Activated T-helper 2 cell treated with anti-CD3 and anti-CD28 coated beads, Interferon-gamma antibody, Interleukin-2, Interleukin-4, amounts not matched to agents 10 μg/mL and 5 μg/mL and 100 μg/mL, durations not matched to agents 14 hours and 24 hours and 36 hours (primary cell): ENCODE measurements at places on chromosomes 6 and 20. TPM values are rescaled to one million over a fixed set of nuclear protein-coding genes. Genes with fewer than 3 reads are reported as not detected.

- no peak overlapping the region for H3K4me3 ChIP-seq
- H3K36me3 ChIP-seq: no peaks in the 10 kb centered on the region
- DNase-seq: no peak
- H3K27me3 ChIP-seq: no peaks in the 10 kb centered on the region
Measured at GRCh38 chr6:161523362-161523761, 249.5 kb upstream of the AGPAT4 start.

DNA sequence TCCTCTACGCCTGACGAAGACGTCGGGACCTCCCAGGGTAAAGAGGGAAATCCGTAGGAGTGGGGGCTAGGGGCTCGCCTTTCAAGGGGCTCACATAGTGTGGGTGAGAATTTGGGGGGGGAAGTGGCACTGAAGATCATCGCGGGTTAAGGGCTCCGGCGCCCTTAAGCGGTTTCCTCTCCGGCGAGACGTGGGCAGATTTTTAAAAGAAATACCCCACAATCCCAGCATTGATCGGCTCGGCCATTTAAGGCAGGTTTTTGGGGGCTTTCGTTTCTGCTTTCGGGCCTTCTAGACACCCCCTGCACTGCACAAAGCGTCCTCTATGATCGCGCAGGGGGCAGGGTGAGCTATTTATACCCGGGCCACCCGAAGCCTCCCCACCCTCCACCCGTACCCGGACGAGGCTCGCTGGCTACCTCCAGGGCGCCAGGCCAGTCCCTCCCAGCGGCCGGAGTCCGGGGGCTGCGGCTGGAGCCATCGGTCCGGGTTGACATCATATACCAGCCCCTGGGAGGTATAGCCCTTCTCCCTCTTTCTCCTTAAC is 1.2 kb downstream of the NKX2-2 start:
- DNase-seq: no peak
- peaks cover 71% of the 10 kb centered on the region for H3K27me3 ChIP-seq
- peaks cover 3% of the 10 kb centered on the region for H3K36me3 ChIP-seq
- no peak overlapping the region for H3K27ac ChIP-seq
- H3K4me1 ChIP-seq: peaks cover 17% of the 10 kb centered on the region

DNA sequence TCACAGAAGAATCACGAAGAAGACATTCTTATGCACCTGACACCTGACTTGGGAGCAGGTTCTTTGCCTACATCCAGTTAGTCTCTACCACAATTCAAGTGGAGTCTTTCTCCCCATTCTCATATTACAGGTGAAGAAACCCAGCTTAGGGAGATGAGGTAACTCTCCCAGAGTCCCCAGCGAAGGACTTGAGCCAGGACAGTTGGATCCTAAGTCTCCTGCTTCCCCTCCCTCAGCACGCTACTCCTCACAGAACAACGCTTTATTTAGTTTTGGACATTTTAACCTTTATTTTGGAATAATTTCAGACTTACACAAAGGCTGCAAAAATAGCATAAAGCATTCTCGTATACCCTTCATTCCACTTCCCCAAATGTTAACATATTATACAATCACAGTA is 824 bp upstream of the CSTL1 start:
- no peak overlapping the region for H3K4me3 ChIP-seq
- H3K36me3 ChIP-seq: no peaks in the 10 kb centered on the region
- H3K27me3 ChIP-seq: peaks cover 7% of the 10 kb centered on the region
- DNase-seq: no peak
- H3K4me1 ChIP-seq: no peaks in the 10 kb centered on the region
- no peak overlapping the region for H3K27ac ChIP-seq

DNA sequence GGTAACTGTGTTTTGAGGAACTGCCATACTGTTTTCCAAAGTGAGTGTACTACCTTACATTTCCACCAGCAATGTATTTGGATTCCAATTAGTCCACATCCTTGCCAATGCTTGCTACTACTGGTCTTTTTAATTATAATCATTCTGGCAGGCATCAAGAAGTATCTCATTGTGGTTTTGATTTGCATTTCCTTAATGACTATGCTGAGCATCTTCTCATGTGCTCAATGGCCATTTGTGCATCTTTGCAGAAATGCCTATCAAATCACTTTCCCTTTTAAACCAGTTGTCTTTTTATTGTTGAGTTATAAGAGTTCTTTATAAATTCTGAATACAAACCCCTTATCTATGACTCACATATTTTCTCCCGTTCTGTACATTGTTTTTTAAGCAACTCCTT is 75.9 kb downstream of the ATG5 start:
- H3K4me1 ChIP-seq: peaks cover 23% of the 10 kb centered on the region
- no peak overlapping the region for H3K4me3 ChIP-seq
- no peaks in the 10 kb centered on the region for H3K27me3 ChIP-seq
- DNase-seq: no peak
- no peak overlapping the region for H3K27ac ChIP-seq
- H3K36me3 ChIP-seq: peaks cover 33% of the 10 kb centered on the region

DNA sequence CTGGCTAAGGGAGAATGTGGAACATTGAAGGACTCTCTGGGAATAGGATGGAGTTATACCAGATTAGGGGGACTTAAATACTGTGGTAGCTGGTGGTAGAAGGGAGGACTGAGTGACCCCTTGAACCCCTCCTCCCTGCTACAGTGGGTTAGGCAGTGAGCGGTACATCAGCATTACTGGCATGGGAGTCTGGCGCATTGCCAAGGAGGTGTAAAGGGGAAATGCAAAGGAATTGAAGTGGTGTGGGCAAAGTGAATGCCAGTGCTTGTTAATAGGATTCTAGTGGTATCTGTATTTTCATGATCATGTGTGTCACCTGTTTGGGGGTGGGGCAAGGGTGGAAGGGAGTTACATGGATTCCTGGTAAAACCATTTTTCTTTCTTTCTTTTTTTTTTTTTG is 60.1 kb downstream of the GFRA4 start:
- H3K4me1 ChIP-seq: peaks cover 6% of the 10 kb centered on the region
- DNase-seq: no peak

- no peak overlapping the region for H3K4me3 ChIP-seq
- peaks cover 10% of the 10 kb centered on the region for H3K36me3 ChIP-seq
- no peak for DNase-seq
- H3K27ac ChIP-seq: no peak overlapping the region
- no peaks in the 10 kb centered on the region for H3K27me3 ChIP-seq
Measured at GRCh38 chr6:87334683-87335082, 5.6 kb upstream of the GJB7 start.

DNA sequence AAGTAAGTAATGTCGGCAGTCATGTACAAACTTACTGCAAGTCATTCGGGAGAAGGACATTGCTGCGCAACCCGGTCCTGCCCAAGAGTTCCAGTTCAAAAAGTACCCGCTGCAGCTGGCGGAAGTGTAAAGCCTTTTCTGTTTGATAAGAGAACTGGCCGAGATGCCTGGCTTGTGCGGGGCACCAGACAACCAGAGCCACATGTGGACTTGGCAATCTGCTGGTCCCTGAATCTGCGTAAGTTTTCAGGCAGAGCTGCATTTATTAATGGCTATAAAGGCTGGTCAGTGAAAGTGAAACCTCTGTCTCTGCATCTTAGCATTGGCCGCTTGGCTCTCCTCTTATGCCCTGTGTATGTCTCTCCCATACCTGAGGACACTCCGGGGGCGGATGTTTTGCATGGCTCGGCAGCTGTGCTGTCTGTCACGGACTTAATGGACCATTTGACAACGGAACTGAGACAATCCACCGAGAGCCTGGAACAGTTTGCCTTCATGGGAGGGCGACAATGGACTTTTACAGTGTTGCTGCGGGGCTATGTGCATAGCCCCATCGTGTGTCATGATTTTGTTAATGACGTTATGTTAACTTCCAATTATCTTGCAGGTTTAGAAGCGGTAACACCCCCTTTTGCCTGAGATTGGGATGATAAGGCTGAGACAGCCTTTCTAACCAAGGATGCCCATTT is 19.8 kb upstream of the RGS17 start:
- no peak overlapping the region for H3K27ac ChIP-seq
- no peak for DNase-seq

GRCh38 chr6:34232901-34233300 is 3.8 kb upstream of the HMGA1 start:
- H3K36me3 ChIP-seq: no peaks in the 10 kb centered on the region
- no peaks in the 10 kb centered on the region for H3K27me3 ChIP-seq
- DNase-seq: no peak
- no peak overlapping the region for H3K27ac ChIP-seq

DNA sequence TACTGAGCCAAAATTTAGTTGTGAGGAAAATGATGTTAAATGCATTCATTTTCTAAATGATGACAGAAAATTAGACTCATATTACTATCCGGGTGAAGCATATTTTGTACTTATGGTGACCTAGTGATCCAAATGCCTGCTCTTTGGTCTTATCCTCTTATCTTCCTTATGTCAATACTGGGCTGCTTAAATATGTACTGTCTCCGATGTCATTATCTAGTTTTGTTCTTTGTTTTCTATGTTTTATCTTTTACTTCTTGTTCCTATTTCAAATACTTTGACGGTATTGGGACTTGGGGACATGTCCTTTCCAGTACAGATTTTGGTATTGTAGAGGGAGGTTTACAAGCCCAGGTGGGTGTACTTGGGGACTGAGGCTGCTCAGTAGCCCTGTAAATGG is 124.6 kb upstream of the ESR1 start:
- H3K27me3 ChIP-seq: peaks cover 16% of the 10 kb centered on the region
- H3K4me1 ChIP-seq: peaks cover 1% of the 10 kb centered on the region
- DNase-seq: no peak
- H3K27ac ChIP-seq: no peak overlapping the region

- no peaks in the 10 kb centered on the region for H3K36me3 ChIP-seq
- DNase-seq: no peak
- H3K4me1 ChIP-seq: no peaks in the 10 kb centered on the region
Measured at GRCh38 chr20:20829681-20830080, 117.2 kb upstream of the RALGAPA2 start.

SIRPD gene
- total RNA-seq: 0.37 TPM in 1 of 2 replicates, not detected in the other

RSPH3 gene
- 4.9 and 5.1 TPM in 2 replicates for total RNA-seq

AARS2 gene
- total RNA-seq: 21.6 and 22.9 TPM in 2 replicates

NFATC2 gene
- 67.1 and 68.0 TPM in 2 replicates for total RNA-seq

MOG gene
- total RNA-seq: not detected in 2 replicates

SLC17A2 gene
- 0.41 and 0.55 TPM in 2 replicates for total RNA-seq
